ENCODE measurements at places on chromosomes 11 and 22.

DNA sequence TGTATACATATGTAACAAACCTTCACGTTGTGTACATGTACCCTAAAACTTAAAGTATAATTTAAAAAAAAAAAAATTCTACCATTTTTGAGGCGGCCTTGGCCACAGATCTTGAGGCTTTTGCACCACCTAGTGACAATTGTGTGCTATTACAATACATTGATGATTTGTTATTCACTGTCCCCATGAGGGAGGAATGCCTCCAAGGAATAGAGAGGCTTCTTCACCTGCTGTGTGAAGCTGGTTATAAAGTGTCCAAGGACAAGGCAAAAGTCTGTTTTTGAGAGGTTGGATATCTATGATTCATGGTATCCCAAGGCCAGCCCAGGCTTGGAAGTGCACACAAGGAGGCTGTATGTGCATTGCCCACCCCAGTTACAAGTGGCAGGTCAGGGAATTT, 30.7 kb downstream of the SLC22A25 start:
- DNase-seq: peak; percentile 59

DNA sequence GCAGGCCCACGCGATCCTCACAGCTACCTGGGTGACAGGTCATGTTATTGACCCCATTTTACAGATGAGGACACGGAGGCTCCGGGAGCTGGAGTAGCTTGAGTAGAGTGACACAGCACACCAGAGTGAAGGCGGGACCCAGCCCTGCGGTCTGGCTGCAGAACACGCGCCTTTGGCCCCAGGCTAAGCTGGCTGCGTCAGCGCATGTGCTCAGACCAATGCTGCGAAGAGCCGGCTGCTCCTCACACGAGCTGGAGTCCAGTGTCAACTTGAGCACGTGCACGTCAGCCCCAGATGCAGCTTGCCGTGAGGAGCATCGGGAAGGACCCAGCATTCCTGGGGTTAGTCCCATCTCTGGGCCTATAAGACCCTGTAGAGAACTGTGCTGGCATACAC, 49.9 kb downstream of the SCUBE1 start:
- DNase-seq: no peak

- DNase-seq: no peak
Observed at GRCh38 chr11:47992959-47993820, 12.8 kb downstream of the PTPRJ start.

DNA sequence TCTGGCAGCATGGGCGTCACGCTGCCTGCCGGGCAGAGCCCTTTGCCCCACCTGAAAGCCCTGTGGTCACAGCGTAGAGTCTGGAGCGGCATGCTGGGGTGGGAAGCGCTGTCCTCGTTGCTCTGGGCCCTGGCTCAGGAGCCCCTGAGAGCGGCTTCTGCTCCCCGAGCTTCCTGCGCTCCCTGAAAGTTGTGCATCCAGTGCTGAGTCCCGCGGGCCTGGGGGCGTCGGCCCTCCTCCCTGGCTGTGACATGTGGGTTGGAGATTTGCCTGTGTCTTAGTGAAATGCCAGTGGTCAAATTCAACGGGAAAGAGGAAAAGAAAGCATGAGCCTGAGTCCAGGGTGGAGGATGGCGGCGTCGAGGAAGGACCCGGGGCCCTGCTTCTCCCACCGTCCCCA, 1208.0 kb downstream of the BRD1 start:
- no peak for DNase-seq

- no peak for DNase-seq
Observed at GRCh38 chr11:125379981-125380380, 116.1 kb downstream of the FEZ1 start.
